ENCODE measurements at places on chromosomes 3 and 15.

- no peak for DNase-seq
Measured at GRCh38 chr3:172201870-172202236, 162.5 kb downstream of the FNDC3B start.

- no peak for DNase-seq
Measured at GRCh38 chr3:101119535-101119934, 126.3 kb upstream of the ABI3BP start.

- DNase-seq: no peak
Measured at GRCh38 chr15:29034593-29035335, 149.0 kb downstream of the APBA2 start.

DNA sequence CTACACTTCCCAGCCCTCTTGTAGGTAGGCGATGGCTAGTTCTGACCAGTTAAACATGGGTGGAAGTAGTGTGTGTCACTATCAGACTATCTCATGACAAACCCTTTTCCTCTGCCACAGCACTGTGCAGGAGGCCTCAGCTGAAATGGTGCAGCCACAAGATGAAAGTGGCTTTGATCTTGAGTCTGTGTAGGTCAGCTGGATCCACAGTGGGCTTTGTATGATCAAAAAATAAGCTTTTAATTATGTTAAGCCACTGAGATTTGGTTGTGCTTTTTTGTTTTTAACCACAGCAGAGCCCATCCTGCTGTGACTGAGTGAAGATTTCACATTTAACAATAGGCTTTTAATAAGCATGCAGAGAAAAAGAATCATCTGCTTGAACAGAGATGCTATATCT is 19.7 kb downstream of the RCN2 start:
- no peak for DNase-seq

GRCh38 chr3:153373606-153374005 is 211.6 kb downstream of the RAP2B start:
- DNase-seq: no peak

GRCh38 chr15:101049856-101050622 is 130.9 kb downstream of the LRRK1 start:
- no peak for DNase-seq

DNA sequence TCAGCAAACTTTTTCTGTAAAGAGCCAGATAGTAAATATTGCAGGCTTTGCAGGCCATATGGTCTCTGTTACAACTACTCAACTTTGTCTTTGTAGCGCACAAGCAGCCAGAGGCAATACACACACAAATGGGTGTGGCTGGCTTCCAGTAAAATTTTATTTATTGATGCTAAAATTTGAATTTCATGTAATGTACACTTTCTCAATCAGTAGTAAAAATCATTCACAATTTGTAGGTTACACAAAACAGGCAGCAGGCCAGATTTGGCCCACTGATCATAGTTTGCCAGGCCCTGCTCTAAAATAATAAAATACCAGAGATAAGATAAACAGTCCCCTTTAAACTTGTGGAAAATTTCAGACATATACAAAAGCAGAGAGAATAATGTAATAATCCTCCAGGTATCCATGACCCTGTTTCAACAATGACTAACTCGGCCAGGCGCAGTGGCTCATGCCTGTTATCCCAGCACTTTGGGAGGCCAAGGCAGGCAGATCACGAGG is 330.3 kb downstream of the SHQ1 start:
- no peak for DNase-seq

DNA sequence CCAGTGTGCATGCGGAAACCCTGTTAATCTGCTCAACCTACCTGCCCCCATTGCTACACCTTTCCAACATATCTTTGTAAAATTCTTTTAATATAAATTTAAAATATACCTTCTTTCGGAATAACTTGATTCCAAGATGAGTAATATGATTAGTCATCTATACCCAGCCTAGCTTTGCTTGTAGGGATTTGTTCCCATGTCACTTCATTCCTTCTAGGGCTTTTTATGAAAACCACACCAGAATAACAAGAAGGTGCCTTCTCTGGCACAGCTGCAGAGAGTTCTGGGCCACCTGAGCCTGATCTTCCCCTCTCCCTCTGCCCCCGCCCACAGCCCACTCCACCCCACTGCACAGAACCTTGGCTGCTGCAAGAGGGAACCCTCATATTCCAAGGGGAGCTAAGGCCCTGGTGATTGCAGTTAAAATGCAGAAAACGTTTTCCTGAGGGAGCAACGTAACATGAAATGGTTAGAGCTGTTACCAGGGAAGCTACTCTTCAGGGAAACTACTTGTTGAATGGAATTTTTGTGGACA is 38.6 kb upstream of the HACD2 start:
- DNase-seq: no peak

GRCh38 chr15:68210821-68211655 is 5.9 kb upstream of the CALML4 start:
- DNase-seq: peak; percentile 77

GRCh38 chr3:104582092-104582491 is 784.6 kb upstream of the ALCAM start:
- no peak for DNase-seq

- DNase-seq: no peak
Measured at GRCh38 chr3:177195242-177195991, 1.9 kb downstream of the TBL1XR1 start.

DNA sequence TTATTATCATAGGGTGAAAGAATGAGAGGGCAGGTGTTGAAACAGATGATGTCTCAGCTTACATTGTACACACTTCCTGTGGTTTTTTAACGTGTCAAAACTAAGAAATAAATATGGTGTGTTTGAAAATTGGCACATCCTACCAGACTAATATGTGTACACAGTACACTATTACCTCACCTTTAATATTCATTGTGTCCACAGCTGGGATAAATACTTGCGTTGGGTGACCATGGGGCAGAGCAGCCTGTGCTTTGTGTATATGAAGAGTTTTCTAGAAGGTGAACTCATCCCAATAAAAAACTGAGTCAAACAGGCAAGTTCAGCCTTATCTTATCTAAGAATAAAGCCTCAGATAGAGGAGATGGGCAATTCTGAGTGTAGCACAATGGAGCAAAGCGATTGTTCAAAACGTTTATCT is 17.3 kb downstream of the SUCNR1 start:
- no peak for DNase-seq

DNA sequence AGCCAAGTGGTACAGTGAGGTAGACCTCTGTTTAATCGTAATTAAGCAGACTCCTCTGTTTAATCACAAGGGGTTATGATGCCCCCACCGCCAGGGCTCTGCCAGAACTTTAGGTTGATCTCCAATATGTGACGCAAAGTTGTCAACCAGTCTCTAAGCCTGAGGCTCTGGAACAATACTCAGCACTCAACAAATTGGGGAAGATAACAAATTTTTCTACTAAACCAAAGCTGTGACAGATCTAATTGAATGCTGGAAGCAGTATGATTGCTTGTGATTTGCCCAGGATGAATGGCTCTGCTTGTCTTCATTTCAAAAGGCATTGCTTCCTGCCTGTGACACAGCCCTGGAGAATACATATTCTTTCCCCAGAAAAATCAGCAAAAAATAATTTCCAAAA is 57.1 kb downstream of the SNTN start:
- no peak for DNase-seq

DNA sequence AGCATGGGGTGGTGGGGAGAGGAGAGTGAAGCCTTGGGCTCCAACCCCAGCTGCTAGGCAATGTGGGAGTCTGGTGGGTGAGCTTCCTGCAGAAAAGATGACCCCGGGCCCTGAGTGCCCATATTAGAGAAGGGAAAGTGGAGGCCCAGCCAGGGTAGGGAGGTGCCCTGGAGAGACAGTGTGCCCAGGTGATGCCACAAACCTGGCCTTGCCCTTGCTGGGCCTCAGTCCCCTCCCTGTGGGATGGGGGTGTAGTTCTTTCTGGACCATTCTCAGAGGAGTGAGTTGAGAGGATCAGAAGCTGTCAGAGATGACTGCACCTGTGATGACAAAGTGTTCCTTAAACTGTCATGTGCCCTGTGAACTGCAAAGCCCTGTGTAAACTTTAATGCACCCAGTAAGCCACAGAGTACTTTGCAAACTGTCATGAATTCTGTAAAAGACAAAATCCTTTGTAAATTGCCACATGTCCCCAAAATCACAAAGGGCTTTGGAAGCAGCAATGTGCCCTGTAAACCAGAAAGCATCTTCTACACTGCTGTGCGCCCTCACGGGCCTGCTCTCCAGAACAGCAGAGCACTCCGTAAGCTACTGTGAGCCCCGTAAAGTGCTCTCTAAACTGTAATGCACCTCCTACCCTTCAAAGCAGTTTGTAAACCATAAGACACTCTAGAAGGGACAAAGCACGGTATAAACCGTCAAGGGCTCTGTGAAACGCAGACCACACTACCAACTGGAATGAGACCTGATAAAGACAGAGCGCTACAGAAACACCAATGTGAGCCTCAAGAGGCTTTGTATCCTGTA is 51.3 kb upstream of the FGD5 start:
- DNase-seq: no peak

DNA sequence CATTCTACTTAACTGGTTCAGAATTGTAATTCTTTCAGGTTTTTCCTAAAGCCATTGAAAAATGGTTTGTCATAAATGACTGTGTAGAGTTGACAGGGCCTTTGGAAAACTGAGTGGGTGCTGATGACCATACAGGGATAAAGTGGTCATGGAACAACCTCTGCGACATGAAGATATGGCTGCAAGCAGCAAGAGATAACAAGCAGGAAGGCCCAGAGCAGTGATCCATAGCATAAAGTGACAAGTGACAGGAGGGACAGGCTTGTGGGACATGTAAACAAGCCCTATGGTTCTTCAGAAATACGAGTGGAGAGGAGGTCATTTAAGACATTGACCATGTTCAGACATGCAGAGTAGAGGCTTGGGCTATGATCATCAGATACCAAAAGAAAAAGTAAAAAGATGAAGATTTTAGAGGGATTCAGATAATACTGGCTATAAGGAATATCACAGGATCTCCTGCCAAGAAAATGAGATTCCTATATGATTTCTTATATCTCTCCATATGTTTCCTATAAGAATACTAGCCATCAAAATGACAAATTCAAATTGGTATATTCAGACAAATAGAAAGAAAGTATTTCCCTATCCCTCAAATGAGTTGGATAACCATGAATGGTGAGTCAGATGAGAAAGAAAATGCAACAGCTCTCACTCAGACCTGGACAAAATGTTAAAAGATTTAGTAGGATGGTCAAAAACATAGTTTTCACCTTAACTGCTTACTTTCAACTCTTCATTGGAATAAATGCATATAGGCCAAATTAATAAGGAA is 827.6 kb upstream of the CFAP20DC start:
- DNase-seq: no peak

DNA sequence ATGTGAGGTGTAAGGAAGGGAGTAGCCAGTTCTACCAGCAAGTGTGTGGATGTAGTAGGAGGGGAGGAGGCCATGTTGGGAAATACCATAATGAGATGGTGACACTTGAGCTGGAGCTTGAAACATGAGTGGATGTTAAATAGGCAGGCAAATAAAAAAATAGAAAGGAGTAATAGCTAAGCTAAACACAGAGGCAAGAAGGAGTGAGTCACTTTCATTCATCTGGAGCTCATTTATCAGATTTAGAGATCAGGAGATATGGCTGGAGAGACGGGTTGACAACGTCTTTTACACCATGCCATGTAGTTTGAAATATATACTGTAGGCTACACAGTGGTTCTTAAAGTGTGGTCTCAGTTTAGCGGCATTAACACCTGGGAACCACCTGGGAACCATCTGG is 390.5 kb downstream of the DIPK2A start:
- no peak for DNase-seq

DNA sequence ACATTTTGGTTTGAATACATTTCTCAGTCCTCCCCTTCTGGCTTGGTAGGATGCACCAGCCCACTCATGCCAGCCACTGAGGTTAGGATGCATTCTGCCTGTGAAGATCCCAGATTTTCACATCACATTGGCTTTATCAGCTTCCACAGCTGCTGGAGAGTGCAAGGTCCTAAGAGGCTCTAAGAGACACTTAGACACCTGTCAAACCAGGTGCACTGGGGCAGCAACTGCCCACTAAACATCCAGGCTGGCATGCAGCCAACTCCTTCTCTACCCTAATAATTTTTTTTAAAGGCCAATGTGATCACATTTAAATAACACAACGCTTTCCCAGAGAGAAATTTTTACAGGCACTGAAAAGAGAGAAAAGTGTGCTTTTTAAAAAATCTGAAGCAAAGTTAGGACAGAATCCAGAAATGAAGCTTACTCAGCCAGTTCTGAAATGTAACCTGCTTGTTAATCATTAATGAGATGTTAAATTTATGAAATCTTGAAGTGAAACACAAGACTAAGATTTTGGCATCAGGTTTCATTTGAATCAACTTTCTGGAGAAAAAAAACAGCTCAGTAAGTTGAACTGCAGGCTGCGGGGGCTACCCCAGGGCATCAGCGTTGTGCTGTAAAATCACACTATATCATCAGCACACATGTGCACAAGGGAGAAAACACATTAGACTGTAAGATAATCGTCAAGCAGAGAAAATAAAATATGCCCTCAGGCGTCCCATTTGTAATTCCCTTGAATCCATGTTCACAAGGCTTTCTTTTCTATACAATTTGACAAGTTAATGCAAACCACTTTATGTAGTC is 312.9 kb downstream of the ZBBX start:
- no peak for DNase-seq

DNA sequence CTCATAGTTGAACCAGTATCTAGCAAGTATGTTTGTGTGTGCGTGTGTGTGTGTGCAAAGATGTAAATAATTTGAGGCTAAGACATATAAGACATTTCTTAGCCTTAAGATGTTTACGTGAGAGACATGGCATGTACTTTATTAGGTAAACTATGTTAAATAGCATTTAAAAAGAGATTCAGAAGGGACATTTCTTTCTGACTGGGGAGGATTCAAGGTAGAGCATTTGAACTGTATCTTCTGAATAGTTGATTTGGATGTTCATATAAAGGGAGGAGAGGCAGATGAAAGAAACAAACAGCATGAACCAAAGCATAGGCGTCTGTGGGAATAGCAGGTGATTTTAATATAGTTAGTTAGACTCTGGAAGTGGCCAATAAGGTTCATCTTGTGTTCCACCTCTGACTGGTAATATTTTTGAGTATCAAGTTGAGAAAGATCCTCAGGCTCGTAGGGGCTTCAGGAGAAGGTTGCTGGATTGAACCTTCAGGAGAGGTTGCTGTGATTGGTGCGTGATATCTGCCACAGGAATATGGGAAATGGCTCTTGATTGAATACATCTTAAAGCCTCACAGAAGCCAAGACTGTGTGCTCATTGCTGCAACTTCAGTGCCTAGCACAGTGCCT is 12.6 kb downstream of the NFKBIZ start:
- DNase-seq: no peak

GRCh38 chr3:37820286-37820685 is 41.4 kb upstream of the CTDSPL start:
- no peak for DNase-seq

GRCh38 chr3:108328821-108329486 is 32.6 kb downstream of the HHLA2 start:
- no peak for DNase-seq

GRCh38 chr3:37703626-37704025 is 158.1 kb upstream of the CTDSPL start:
- DNase-seq: no peak
